Osteoblast (primary cell): ENCODE measurements at places on chromosomes 7 and 10. TPM values are rescaled to one million over a fixed set of nuclear protein-coding genes. Genes with fewer than 3 reads are reported as not detected.
A peak's percentile ranks its signal among the peaks of the same experiment; 100 is the strongest.

DNA sequence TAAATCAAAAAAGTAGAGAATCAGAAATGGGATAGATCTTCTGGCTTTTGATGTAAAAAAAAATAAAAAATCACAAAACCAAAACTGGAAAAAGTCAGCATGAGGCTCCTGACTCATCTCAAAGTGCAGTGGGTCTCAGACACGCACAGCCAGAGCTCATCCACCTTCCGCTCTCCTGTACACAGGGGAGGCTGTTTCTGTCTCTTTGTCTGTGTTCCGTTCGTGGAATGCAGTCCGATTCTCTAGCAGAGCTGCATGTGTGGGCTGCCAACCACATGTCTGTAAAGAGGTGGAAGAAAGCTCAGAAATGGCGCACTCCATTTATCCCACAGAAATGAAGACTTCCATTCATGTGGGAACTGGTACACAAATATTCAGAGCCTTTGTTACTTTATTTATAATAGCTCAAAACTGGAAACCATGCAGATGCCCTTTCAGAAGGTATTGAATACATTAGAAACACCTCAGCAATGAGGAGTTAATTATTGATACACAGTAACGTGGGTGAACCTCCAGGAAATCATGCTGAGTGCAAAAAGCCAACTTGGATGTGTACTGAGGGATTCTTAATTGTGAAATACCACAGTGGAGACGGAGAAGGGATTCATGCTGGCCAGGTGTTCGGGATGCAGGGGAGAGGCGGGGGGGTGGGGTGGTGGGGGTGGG is 123.3 kb downstream of the TRRAP start:
- DNase-seq = peak; percentile 37

GRCh38 chr7:66036382-66036781 is 39.2 kb upstream of the ASL start:
- DNase-seq = no peak

DNA sequence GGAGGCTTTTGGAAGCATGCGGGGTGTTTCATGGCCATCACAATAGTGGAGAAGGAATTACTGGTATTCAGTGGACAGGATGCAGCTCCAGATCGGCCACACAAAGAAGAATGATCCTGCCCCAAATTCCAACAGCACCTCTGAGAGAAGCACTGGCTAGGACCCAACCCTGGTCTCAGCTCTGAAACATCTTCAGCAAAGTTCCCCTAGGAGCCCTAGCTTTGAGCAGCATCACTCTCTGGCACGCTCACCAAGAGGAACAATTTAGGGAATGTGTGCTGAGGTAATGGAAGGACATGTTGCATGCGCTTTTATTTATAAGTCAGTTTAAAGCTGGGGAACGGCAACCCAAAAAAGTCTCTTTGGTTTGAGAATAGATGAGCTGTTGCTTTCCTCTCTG is 5.5 kb upstream of the OPN1SW start:
- peak; percentile 64 for DNase-seq

Gene ACBD7
- total RNA-seq = 0.72 and 0.88 TPM in 2 replicates

Gene SRGN
- total RNA-seq = 344 and 474 TPM in 2 replicates

- no peak for DNase-seq
These were observed 377.6 kb downstream of the GPR158 start for GRCh38 chr10:25552283-25552919.

- DNase-seq = peak; percentile 85
These were observed 635 bp downstream of the NUP205 start for GRCh38 chr7:135558337-135558767.

DNA sequence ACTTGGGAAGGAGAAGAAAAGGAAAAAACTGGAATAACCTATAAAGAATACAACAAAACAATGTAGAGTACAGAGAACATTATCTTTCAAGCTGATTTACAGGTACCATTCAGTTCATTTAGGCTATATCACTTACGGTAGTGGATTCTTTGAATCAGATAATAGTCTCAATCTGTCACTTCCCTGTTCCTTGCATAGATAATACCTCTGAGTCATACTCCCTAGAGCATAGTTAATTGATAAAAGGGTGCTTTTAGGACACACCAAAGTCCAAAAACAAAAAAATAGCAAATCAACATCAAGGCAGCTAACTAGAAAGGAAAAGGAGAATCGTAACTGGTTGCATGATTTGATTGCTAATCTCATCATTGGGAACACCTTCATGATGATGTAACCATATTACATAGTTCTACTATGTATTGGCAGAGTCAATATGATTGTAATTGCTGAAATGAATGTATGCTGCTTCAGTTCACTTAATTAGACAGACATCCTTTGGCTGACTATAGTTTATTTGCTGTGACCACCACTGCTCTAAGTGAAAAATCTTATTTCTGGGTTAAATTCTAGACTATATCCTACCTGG is 844.4 kb downstream of the GATA3 start:
- no peak for DNase-seq

Gene SYCE1
- 0.72 TPM in 1 of 2 replicates, not detected in the other for total RNA-seq

Gene PSAP
- 1,248 and 1,391 TPM in 2 replicates for total RNA-seq

Gene PNLIPRP1
- total RNA-seq = not detected in 2 replicates

Gene MGAM2
- not detected in 2 replicates for total RNA-seq

GRCh38 chr7:12719981-12720865 is 32.8 kb downstream of the ARL4A start:
- DNase-seq = no peak

- DNase-seq = no peak
These were observed 146.2 kb upstream of the KLF6 start for GRCh38 chr10:3931224-3931623.

DNA sequence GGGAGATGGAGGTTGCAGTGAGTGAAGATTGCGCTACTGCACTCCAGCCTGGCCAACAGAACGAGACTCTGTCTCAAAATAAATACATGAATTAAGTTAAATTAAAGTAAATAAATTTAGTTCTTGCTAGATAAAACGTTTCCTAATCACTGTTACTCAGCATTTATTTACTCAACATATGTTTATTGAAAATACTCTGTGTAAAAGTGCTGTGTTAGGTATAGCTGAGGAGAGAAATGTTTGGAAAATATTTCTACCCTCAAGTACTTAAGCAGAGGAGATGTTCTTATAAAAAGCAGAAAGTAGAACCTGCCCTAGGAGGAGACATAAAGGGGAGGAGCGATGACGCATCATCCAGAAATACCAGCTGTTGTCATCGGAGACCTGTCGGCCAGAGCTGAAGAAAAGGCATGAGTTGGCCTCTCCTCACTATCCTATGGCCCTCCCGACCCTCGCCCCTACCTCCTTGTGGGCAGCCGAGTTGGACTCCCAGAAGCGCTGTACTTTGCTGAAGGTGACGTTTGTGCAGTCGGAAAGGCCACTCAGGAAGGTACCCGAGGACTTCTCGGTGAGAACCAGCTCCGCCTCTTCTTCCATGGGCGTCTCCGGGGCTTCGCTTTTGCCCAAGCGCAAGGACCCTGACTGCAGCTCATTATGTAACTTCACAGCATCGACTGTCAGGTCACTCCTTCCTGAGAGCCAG is 1.1 kb downstream of the RRP12 start:
- DNase-seq = peak; percentile 87

- DNase-seq = no peak
These were observed 252.3 kb downstream of the SNX10 start for GRCh38 chr7:26543951-26544350.

GRCh38 chr7:114921631-114922025 is 266 bp upstream of the MDFIC start:
- peak; percentile 87 for DNase-seq

GRCh38 chr7:143988976-143989745 is 11.0 kb upstream of the OR6B1 start:
- peak; percentile 73 for DNase-seq

GRCh38 chr10:31353574-31353973 is 34.6 kb downstream of the ZEB1 start:
- peak; percentile 61 for DNase-seq

Gene FOXI2
- not detected in 2 replicates for total RNA-seq

- no peak for DNase-seq
These were observed 64.1 kb upstream of the ASAH2 start for GRCh38 chr10:50315424-50315823.

GRCh38 chr7:47648275-47648925 is 66.5 kb upstream of the TNS3 start:
- DNase-seq = no peak

Gene ZNF282
- 28.6 and 30.6 TPM in 2 replicates for total RNA-seq

DNA sequence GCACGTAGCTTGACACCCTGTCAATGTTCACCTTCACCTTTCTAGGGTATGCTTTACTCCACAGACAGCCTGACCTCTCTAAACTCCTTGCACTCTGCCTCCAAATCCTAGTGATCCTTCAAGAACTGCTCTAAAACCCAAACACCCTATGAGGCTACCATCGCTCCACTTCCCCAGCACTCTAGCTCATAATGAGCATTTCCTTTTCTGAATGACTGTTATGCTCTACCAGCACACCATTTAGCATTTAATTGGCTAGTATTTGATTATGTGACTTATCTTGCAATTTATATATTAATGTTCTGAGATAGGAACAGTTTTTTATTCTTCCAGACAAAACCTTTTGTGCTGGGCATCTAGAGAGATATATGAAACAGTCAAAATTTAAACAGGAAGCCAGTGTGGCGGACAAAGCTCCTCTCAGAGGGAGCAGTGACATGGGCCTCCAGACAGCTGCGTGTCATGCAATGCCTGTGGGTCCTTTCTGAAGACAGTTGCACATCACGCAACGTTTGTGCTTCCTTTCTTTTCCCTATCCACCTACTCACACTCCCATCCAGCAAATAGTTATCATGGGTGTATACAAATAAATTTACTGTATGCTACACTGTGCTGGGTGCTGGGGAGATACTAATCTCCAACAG is 86.3 kb downstream of the ALOX5 start:
- no peak for DNase-seq

Gene PCLO
- under 0.01 and 0.36 TPM in 2 replicates for total RNA-seq

DNA sequence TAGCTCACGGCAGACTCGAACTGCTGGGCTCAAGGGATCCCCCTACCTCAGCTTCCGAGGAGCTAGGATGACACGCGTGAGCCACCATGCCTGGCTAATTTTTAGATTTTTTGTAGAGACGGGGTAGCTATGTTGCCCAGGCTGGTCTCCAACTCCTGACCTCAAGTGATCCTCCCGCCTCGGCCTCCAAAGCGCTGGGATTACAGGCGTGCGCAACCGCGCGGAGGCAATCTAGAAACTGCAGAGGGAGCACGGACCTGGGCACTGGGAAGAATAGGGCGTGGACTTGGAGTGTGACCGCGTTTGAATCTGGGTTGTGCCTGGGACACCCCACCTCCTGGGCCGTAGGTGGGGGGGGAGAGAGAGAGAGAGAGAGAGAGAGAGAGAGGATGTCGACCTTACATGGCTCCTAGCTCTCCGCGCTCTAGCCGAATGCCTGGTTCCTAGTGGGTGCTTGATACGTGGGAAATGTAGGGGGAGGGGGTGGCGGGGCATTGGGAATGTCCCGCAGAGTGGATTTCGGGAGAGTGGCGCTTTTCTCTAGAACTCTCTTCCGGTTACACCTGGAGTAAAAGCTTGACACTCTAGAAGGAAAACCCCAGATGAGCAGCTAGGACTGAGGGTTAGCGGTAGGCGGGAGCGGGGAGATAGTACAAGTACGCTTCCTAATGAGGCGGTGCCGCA is 1.2 kb upstream of the MAP3K8 start:
- peak; percentile 59 for DNase-seq

GRCh38 chr7:94630855-94631254 is 25.1 kb downstream of the SGCE start:
- DNase-seq = no peak

DNA sequence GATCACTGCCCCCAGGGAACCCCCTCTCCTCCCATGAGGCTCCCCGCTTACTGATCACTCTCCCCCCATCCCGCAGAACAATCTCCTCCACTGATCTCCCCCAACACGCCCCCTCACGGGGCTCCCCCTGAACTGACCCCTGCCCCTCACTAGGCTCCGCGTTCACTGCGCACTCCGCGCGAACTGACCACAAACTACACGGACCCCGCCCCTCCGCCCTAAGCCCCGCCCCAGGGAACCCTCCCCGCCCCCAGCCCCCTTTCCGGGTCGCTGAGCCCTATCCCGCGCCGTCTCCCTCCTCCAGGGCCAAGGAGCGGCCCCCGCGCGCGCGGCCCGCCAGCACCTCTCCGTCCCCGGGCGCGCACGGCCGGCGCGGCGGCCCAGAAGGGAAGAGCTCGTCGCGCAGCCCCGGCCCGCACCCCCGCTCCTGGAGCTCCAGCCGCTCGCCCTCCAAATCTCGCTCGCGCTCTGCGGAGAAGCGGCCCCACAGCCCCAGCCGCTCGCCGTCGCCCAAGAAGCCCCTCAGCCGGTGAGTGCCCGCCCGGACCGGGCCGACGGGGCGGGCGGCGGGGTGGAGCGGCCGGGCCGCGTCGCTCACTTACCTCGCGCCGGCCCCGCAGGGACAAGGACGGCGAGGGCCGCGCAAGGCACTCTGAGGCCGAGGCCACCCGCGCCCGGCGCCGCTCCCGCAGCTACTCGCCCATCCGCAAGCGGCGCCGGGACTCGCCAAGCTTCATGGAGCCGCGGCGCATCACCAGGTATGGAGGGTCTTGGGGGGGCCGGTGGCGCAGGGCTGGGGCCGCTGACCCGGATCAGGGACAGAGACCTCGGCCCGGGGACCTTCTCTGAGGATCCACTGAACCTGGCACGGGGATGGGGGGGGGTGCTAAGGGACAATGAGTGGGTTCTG is 19.9 kb upstream of the HSPB1 start:
- peak; percentile 89 for DNase-seq

DNA sequence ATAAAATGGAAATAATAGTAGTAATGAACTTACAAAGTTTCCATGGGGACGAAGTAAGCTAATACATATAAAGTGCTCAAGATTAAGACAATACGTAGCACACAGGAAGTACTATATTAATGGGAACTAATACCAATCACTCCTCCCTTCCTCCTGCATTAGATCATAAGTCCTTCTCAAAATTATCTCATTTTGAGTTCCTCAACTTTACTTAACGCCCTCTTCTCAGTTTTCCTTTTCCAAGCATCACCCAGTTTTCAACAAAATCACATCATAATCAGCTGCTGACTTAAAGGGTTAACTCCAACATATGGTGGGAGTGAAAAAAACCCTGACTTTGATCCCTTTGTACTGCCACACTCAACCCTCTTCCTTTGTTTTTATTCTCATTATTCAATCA is 24.4 kb downstream of the JMJD1C start:
- DNase-seq = no peak
